ENCODE measurements at places on chromosomes 5 and 9.
A peak's percentile ranks its signal among the peaks of the same experiment; 100 is the strongest.

GRCh38 chr5:68562308-68562707 lies 346.8 kb downstream of the PIK3R1 start:
- DNase-seq = no peak

DNA sequence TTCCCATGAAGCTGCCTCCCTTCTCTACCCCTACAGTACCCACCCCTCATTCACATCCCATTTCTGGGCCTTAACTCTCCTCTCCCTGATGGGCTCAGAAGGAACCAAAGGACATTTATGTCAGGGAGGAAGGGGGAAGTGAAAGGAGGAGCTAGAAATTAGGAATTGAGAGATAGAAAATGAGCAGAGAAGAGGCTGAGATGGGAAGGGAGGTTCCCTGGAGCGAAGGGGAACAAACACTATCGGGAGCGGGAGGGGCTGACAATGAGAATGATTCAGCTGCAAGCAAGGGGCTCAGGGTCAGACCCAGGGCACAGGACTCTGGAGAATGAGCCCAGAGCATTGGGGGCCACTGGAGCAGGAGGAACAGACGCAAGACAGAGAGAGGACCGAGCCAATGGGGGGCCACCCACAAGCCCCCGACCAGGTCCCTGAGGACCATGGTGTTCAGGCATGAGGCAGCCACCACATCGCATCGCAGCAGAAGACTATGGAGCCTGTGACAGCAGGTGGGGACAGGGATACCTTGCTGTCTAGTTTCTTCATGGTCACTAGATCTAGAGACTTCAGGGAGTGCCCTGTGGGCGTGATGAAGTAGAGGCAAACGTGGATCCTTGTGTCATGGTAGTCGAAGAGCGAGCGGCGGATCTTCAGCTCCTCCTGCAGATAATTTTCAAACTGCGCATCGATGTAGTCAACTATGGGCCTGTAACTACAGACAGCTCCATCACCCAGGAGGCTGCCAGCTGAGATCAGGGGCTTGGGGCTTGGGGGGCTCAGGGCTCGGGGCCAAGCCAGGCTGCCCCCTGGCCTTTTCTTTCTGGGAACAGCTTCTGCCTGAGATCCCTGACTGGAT lies 13.6 kb downstream of the SEPTIN8 start:
- no peak for DNase-seq

- no peak for DNase-seq
Measured at GRCh38 chr9:76926324-76926741, 20.4 kb upstream of the PRUNE2 start.

DNA sequence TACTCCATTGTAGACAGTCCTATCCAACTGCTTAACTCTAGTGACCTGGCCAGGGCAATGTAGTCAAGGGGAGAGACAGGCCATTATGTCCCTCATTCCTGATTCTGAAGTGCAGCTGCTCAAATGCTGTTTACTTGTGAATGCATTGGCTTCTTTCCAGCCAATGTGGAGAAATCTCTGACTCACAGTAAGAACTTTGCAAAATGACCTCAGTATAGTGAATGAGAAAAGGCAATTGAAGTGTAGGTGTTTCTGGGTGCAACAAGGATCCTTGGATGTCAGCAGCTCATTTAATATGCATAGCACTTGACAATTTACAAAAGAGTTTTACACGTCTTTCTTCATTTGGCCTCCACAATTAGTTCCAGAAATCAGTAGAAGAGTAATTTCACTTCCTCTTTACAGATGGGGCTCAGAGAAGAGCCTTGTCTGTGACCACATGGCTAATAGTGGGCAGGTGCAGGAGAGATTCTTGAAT lies 367.2 kb downstream of the OSTF1 start:
- peak; percentile 4 for DNase-seq

GRCh38 chr5:133244242-133244641 lies 192.4 kb downstream of the HSPA4 start:
- no peak for DNase-seq

DNA sequence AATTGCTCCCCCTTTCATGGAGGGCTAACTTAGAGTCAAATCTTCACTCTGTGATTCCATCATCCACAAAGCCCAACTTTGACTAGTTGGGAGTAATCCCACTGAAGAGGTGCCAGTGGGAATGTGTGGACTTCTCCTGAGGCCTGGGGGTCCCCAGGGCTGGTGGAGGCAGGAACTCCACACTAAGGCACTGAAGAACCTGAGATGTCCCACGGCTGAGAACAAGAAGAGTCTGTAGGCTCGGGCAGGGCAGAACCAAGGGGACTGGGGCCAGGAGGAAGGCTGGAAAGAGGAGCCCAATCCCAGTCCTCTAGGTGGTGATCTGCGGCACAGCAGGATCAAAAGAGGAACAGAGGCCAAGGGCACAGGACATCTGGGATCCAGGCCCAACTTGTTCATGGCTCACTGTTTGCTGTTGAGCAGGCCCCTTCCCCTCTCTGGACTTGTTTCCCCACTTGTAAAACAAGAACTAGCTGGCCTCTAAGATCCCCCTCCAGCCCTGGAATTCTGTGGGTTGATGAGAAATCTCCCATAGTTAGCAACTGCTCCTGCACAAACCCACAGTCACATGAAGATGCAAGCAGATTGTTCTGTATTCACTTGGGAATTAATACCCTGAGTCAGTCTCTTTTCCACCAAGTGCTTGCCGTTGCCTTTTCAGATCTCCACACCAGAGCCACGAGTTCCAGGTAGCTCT lies 32.7 kb upstream of the ALDH1B1 start:
- DNase-seq = no peak

GRCh38 chr5:5419291-5420210 lies 2.9 kb upstream of the ICE1 start:
- peak; percentile 33 for DNase-seq

DNA sequence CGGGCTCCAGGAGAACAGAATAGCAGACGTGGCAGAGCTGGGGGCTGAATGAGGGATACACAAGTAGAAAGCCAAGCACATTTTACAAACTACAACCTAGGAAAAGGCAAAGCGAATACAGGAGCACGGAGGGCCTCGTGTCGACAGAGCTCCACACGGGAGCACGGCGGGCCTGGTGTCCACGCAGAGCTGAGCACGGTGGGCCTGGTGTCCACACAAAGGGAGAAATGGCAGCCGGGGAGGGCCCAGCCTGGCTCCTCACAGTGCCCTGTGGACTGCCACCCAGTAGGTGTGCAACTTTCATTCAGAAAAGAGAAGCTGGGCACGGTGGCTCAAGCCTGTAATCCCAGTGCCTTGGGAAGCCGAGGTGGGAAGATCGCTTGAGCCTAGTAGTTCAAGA lies 3.4 kb upstream of the INPP5E start:
- no peak for DNase-seq

DNA sequence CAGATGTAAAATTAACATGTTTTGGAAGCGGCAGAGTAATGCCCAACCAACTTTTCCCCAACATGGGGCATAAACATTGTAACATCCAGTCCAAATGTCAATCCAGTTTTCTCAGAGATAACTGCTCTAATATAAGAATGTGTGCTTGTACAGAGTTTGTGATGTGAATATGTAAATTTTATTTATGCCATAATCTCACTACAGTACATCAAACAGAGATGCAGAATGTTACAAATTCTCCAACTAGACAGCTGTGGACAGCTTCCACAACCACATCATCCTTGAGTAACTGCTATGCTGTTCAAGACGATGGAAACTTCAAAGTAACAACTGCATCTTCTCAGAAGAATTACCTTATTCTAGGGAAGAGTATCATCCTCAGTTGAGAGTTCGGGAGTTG lies 109.9 kb downstream of the GLDC start:
- no peak for DNase-seq

GRCh38 chr5:39185761-39186160 lies 33.6 kb downstream of the FYB1 start:
- DNase-seq = no peak

- DNase-seq = no peak
Measured at GRCh38 chr5:143063175-143063970, 293.2 kb downstream of the ARHGAP26 start.

DNA sequence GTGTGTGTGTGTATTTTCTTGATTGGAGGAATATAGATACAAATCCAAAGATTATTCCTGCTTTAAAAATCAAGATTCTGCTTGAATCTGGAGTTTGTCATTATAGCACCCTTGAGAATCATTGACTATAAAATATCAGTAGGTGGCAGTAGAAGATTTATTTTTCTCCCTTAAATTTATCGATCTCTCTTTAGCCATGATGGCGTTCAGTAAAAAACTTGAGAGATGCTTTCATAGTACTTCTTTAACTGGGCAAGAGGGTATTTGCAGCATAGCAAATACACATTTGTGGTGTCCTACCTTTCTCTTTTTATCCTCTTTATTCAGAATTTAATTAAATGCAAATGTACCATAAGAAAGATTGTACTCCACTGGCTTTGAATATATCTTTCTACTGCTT lies 307.7 kb downstream of the ADGRV1 start:
- peak; percentile 47 for DNase-seq

DNA sequence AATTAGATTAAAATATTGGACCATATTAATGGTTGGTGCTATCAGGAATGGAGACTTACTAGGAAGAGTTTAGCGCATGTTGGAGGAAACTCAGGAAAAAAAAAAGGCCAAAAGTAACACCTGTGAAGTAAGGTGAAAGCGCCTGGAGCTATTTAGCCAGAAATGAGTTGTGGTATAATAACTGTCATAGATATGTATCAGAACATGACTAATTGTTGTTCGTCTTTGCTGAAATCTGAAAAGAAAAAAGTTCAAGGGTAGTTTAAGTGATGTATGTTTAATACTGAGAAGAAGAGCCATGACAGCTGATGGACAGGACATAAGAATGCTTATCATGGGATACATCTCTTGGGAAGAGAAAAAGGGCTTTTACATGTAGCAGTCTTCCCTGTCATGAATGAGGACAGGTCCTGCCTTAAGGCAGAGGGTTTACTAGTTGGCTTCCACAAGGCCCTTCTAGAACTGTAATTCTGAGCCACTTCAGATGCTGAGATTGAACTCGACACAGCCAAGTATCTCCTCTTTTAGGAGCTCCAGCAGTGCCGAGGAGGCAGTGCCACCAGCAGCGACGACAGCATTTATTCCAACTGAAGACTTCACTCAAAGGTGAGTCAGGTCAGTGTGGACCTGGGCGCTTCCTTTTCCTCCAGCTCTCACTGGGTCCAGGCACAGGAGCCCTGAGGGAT lies 940 bp upstream of the CAMK4 start:
- DNase-seq = no peak

DNA sequence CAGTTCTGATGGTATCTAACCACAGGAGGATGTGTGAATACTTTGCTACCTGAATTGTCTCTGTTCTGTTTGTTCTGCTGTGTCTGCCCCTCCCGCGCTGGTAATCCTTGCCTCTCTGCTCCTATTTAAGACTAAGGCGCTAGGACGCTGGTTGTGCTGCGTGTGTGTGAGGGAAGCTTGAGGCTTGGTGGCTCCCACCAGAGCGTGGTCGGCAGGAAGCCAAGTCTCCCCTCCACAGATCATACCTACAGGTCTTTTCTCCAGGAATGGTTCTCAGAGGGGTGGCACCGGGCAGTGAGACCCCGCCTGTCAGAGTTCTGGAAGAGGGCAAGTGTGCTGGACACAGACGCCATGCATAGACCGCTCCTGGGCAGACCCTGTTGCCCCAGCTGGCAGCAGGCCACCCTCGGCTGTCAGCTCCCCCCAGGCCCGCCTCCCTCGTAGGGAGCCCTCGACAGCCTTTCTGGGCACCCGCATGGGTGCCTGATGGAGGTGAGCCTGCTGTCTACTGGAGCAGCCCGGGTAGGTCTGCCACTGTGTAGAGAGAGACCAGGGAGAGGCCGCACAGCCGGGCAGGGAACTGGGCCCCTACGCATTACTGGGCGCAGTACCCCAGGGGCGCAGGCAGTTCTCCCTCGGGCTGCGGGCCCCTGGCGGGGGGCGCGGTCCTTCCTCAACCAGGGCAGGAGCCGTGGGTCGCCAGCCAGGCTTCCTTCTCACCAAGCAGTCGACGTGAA lies 53.4 kb upstream of the ROR2 start:
- DNase-seq = no peak

DNA sequence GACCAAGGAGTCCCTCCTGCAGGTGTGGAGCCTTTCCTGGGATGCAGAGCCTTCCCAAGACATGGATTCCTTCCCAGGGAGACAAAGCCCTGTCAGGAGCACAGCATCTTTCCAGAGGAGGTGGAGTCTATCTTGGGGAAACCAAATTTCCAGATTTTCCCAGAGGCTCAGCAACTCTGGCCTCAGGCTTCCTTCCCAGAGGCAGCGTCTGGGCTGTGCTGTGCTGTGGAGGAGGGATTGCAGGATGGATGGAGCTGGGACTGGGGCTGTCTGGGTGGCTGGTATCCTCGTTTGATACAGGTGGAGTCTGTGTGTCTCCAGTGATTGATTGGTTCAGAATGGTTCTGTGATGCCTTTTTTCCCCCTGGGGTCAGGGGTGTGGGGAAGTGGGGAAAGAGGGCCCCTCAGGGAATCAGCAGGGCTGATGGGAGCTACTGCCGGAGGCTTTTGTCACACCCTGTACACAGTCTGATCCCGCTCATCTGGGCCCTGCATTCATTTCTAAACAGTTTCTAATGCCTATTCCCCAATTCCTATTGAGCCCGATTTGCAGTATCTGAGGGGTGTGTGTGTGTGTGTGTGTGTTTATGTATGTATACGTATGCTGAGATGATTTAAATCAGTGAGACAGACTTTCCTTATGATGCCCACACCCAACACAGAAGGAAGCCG lies 16.0 kb downstream of the OR13J1 start:
- DNase-seq = no peak

- no peak for DNase-seq
Measured at GRCh38 chr9:129382281-129383018, 204.4 kb upstream of the IER5L start.

- DNase-seq = no peak
Measured at GRCh38 chr5:176884571-176884890, 14.6 kb downstream of the HK3 start.

GRCh38 chr5:28809811-28810750 lies 1771.7 kb upstream of the CDH9 start:
- no peak for DNase-seq

DNA sequence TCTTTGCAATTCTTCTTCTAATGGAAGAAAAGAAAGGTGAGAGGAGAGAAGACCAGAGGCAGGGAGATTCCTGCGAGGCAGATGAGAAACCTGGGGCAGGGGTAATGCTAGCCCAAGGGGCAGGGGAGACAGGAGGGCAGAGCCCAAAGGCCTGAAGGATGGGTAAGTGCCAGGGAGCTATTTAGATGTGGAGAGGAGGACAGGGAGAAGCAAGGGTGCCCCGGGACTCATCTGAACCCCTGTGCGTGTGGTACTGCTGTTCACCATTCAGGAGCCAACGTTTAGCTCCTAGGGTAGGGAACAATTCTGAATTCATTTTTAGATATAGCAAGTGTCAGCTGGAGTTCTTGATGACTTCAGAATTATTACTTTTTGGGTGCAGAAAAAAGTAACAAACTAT lies 122.7 kb upstream of the ALDH1B1 start:
- DNase-seq = no peak

GRCh38 chr5:84113246-84114105 lies 271.2 kb downstream of the EDIL3 start:
- no peak for DNase-seq

Data from B cell (primary cell).